ENCODE measurements at places on chromosomes 11 and 22.
A peak's percentile ranks its signal among the peaks of the same experiment; 100 is the strongest.

GRCh38 chr11:112172362-112172994 lies 2.8 kb upstream of the BCO2 start:
- DNase-seq, result no peak

DNA sequence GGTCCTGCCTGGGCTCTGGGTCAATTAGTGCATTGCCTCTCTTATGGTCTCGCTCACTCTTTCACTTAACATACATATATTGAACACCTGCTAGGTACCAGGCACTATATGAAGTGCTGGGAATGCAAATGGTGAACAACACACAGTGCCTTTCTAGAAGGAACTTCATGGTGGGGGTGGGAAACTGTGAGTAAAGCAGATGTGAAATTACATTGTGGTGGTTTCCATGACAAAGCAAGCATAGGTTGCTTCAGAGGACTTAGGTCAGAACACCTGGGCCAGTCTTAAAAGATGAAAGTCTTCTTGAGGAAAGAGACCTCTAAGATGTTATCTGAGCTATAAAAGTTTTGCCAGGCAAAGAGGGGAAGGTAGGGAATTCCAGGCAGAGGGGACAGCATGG lies 231.3 kb downstream of the BUD13 start:
- DNase-seq, result no peak

DNA sequence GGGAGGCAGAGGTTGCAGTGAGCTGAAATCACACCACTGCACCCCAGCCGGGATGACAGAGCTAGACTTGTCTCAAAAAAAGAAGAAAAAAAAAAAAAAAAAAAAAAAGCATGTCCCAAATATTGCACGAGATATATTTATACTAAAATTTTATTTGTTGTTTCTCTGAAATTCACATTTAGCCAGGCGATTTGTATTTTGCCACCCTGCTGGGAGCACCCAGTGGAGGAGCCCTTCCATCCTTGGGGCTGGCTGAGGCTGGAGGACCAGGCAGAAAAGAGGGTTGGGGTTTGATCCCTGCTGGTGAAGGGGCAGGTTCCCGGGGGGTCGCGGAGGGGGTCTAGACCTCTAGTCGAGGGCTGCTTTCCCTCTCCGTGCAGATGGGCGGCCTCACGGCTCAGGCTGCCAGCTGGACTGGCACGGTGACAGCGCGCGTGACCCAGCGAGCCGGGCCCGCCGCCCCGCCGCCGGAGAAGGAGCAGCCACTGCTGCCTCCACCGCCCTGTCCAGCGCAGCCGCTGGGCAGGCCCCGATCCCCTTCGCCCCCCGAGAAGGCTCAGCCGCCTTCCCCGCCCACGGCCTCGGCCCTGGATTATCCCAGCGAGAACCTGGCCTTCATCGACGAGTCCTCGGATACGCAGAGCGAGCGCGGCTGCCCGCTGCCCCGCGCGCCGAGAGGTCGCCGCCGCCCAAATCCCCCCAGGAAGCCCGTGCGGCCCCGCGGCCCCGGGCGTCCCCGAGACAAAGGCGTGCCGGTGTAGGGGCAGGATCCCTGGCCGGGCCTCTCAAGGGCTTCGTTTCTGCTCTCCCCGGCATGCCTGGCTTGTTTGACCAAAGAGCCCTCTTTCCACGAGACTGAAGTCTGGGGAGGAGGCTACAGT lies 952 bp upstream of the CATSPERZ start:
- no peak for DNase-seq

DNA sequence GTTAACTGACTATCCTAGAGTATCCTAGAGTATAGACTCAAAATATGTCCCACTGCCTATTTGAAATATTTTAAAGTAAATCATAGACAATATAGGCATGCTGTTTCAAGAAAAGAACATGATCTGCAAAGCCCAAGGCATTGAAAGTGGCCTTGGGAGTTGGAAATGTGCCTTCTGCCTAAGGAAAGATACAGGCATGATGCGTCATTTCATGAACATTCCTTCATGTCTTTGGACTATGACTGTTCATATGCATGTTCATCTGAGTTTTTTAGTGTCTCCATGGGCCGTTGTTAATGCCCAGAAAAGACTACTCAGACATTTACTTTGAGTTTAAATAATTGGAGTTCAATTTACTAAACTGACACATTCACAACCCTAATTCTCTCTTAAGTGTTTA lies 69.7 kb upstream of the PRDM11 start:
- DNase-seq, result no peak

DNA sequence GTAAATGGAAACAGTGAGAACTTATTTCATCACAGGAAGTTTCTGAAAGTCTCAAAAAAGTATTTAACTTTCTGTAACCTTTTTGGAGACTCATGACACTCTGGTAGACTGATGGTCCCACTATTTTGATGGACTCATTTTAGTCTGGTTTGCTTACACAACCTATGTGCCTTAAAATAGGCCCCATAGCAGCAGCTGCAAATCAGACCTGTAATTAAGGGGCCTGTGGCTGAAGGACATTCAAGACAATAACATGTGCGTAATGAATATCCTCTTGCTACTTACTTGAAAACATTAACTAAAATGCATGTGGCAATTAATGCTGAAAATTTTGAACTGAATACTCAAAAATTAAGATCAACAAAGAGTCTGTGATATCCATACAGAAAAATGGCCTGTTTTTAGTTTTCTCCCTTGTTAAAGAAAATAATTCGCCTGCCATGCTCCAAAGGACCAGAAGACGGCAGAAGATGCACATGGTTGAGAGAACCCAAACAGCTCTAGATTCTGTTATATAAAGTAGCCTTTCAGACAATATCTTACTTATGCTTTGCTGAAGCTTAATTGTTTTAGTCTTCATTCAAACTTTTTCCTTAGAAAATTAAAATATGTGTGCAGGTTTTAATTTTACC lies 568.5 kb downstream of the KCNA4 start:
- no peak for DNase-seq

GRCh38 chr11:33040033-33040861 lies 875 bp downstream of the TCP11L1 start:
- peak; percentile 66 for DNase-seq

GRCh38 chr11:105827906-105828305 lies 194.1 kb downstream of the MSANTD4 start:
- DNase-seq, result no peak

GRCh38 chr22:32476281-32477195 lies 1.9 kb downstream of the FBXO7 start:
- DNase-seq, result peak; percentile 25

DNA sequence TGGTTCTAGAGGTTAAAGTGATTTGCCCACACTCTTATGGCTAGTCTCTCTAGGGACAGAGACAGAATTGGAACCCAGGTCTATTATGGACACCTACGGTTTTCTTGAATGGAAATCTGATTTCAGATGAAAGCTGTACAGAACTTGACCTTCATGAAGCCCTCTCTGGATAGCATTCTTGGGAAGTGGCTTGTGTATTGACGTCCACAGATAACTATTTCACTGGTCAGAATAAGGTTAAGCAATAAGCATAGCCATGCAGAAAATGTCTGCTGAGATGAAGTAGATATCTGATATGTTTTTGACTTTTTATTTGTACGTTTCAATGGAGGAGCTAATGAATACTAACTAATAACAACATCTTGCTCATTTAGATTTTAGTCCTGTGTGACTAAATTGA lies 1.1 kb downstream of the TLCD5 start:
- no peak for DNase-seq

- no peak for DNase-seq
Observed at GRCh38 chr11:2305788-2306451, 4.1 kb downstream of the TSPAN32 start.

DNA sequence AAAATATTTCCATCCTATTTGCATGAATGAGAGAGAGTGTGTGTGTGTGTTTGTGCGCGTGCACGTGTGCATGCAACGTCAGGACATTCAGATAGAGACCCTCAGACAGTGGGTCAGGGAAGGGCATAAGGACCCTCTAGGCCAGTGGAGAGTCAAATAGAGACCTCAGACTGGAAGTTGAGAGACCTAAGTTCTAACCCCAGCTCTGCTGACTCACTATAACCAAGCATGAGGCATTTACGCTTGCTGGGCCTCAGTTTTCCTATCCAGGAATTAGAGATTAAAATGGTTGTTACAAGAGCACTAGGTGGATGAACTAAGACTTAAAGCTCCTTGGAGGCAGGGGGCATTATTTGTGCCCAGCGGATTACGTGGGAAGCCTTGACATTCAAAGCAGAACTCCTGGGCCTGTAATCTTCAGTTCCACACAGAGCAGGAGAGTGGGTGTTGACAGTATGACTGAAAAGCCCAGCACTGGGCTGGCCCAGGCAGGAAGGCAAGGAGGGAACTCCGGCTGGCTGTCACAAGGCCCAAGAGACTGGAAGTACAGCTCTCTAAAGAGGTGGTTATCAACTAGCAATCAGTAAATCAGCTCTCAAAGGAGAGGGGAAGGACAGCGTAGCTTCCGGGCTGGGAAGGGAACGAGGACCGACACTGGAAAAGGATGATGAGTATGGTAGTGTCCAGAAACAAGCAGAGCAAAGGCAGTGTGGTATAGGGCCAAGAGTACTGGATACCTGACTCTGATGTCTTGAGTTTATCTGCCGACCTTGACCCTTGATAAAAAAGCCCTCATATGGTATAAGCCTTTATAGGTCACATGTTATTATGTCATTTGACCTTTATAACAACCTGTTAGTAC lies 9.2 kb downstream of the RHOG start:
- DNase-seq, result no peak

DNA sequence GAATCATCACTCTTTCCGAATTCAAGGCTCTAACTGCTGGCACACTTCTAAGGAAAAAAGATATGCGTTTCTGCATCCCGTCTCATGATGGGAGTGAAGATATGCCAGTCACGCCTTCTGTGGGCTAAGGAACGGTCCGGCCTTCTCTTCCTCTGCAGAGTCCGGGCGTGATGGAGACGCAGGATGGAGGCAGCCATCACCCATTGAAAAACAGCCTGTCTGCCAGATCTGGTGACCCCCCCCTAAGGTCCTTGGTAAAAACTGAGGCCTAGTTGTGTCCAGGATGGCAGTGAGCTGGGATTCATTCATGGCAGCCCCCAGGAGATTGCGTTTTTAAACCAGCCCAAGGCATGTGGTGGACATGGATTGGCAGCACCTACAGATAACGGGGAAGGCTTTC lies 6.9 kb upstream of the EFCAB6 start:
- no peak for DNase-seq

- no peak for DNase-seq
Observed at GRCh38 chr11:85123752-85124231, 503.4 kb downstream of the DLG2 start.

DNA sequence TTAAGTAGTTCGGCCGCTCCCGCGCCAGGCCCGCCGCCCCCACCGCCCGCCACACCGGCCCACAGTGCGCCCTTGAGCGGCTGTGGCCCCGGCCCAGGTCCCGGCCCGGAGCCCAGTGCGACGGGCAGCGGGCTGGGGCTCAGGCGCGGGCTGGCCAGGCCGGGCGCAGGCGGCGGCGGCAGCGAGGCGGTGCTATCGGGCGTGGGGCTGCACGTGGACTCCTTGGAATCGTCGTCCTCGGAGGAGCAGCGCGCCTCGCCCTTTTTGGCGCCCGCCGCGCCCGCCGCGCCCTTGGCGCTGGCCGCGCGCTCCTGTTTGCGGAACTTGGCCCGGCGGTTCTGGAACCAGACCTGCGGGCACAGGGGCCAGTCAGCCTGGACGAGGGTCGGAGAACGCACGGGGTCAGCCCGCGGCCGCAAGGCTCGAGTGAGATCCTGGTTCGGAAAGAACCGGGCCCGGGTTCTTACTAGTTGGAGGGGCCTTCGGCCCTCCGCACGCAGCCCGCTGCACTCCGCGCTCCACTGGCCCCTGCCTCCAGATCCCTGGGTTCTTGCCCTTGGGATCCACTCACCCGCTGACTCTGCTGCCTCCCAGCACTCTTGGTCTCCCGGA lies 4.0 kb downstream of the PHOX2A start:
- DNase-seq, result no peak

DNA sequence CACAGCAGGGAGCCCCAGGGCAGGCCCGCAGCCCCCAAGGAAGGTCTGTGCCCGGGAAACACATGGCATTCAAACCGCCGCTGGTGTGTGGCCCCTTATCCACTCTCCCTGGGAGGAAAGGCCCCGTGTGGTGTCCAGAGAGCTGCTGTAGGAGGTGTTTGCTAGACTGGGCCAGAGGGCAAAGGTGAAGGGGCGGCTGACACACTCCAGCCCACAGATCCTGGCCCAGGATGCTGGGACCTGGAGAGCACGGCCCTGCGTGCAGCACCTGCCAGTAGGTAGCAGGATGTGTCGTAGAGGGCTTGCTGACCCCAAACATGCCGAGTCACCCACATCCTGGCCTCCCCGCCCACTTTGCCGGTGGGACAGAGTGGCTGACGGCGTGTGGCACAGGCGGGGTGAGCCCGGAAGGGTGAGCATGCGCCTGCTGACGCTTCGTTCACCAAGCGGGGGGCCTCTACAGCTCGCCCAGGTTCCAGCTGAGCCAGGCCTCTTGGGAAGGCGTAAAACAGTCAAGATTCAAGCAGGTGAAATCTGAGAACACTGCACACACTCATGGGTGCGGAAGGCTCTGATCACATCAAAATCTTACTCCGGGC lies 11.0 kb downstream of the OSBPL5 start:
- DNase-seq, result no peak

DNA sequence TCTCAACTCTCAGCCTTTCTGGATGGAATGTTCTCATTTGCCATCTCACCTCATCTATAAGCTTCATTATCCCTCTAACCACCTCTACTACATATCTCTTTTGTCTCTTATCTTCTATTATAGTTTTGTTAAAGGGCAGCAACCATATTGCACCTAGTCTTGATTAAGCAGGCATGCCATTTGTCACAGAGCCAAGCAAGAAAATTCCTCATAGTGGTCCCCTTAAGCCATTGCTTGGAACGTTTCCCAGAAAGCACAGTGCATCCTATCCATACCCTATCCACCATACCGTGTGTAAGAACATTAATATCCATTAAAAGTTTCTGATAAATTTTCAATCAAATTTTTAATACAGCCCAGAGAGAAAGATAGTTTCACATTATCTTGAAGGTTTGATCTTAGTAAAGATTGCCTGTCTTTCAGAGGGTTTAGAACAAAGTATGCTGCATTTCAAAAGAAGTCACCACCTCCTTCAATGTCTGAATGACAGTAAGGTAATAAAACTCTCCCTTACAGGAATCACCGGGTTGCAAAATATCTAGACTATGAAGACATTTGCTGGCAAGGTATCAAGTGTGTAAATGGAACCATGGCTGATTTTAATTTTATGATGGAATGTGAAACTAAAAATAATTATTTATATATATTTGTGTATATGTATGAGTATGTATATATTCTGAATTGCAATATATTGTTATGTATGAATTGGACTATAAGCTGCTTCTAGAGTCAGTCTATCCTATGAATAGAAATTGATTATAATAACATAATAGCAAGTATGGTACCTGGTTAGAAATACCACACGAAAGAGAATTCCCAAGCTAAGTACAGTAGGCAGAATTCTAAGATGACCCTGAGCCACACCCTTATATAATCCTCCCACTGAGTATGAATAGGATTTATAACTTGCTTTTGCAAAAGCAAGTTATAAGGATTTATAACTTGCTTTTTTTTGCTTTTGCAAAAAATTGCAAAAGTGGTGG lies 1296.3 kb downstream of the LRRC4C start:
- no peak for DNase-seq
